ENCODE measurements at places on chromosomes 3 and 15.

DNA sequence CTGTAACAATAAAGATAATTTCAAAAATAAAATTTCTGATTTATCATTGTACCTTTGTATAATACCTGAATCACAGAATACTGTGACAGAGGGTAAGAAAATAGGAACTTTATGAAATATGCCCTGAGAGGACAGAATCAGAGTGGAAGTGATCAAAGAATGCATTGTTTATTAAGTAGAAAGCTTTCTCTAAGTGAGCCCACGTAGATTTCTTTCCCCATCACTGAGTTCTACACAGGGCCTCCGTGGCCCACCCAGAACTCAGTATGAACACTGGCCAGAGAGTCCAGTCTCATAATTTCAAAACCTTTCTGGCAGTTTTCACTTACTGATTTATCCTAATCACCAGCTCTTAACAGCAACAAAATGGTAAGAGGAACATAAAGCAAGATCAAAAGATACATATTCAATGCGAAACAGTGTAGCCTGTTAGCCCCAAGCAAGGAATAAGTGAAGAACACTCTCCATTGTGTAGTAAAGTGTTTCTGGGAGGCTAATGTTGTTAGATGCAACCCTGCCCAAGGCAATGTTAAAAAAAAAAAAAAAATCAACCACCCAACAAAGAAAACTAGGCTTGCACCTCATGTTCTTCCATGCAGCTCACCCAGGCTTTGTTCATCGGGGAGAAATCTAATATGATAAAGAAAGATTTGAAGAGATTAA, 341.3 kb downstream of the LSAMP start:
- no peak for DNase-seq

- DNase-seq, result peak; percentile 37
These were observed 513 bp downstream of the VGLL4 start for GRCh38 chr3:11643201-11643603.

DNA sequence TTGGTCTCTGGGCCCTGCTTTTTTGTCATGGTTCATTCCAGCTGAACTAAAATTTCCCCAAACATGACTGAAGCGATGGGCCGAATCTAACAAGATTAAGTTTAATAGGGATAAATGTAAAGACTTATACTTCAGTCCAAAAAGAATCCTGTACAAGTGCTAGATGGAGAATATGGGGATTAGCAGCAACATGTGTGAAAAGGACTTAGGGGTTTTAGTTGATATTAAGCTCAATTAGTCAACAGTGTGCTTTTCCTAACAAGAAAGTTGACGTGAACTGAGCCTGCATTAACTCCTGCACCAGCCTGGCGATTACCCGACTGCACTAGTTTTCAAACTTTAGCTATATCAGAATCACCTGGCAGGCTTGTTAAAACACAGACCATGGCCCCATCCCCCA, 61.0 kb upstream of the BBX start:
- DNase-seq, result no peak

- no peak for DNase-seq
These were observed 80.6 kb upstream of the TBC1D5 start for GRCh38 chr3:17823036-17823435.

- no peak for DNase-seq
These were observed 357.8 kb upstream of the TBL1XR1 start for GRCh38 chr3:177554895-177555759.

- no peak for DNase-seq
These were observed 1.4 kb downstream of the IGF1R start for GRCh38 chr15:98649472-98650416.
